ENCODE measurements at places on chromosomes 1 and 21. TPM values are rescaled to one million over a fixed set of nuclear protein-coding genes. Genes with fewer than 3 reads are reported as not detected.

Gene S100A7A
- not detected for total RNA-seq

Gene PRRX1
- total RNA-seq, result not detected

Gene FBXO42
- total RNA-seq, result 14.9 TPM

Gene SPATC1L
- total RNA-seq, result 3.0 TPM

Gene VANGL2
- not detected for total RNA-seq

Gene IGSF5
- total RNA-seq, result not detected

Gene KANK4
- not detected for total RNA-seq

Gene CYP2J2
- 0.28 TPM for total RNA-seq

Gene PDZK1
- total RNA-seq, result not detected

Gene RCAN3
- 191 TPM for total RNA-seq

Gene IGSF9
- not detected for total RNA-seq

Gene ANKRD65
- not detected for total RNA-seq

Gene TRAPPC10
- 98.1 TPM for total RNA-seq

Gene C4BPA
- not detected for total RNA-seq

Gene ADAMTSL4
- 0.22 TPM for total RNA-seq

Gene CHAF1B
- total RNA-seq, result 4.8 TPM

Gene DIO1
- not detected for total RNA-seq

Gene TTC39A
- not detected for total RNA-seq

Gene FCGR1A
- total RNA-seq, result 0.17 TPM

Gene SMIM34
- total RNA-seq, result not detected

Gene PRPF38B
- total RNA-seq, result 114 TPM

Gene ADORA3
- not detected for total RNA-seq

Gene GJA8
- not detected for total RNA-seq
